ENCODE measurements at places on chromosomes 4 and X.

- DNase-seq = no peak
These were observed 178.4 kb upstream of the BMP3 start for GRCh38 chr4:80852061-80852460.

DNA sequence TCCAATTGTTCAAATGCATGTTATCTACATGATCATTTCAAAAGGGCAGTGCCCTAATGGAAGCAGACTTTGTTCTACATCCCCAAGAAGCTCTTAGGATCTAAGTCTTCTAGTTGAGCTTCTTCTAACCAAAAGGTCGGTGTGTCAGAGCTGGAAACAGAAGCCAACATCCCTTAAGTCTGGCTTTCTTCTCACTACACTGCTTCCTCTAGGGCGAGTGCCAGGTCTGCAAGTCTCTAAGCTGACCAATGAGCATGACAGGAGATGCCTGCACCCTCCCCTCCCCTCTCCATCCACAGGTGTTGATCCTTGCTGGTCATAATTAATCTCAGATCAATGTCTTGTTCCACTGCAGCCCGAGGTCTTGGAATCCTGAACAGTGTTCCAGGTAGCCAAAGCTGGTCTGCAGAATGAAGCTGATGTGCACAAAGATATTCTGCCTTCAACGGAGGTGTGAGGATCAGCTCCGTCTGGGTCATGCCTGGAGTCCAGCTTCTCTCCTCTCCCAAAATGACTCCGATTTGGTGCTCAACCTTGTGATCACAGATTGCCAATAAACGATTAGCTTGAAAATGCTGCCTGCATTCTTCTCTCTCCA lies 44.1 kb downstream of the WDR1 start:
- no peak for DNase-seq

DNA sequence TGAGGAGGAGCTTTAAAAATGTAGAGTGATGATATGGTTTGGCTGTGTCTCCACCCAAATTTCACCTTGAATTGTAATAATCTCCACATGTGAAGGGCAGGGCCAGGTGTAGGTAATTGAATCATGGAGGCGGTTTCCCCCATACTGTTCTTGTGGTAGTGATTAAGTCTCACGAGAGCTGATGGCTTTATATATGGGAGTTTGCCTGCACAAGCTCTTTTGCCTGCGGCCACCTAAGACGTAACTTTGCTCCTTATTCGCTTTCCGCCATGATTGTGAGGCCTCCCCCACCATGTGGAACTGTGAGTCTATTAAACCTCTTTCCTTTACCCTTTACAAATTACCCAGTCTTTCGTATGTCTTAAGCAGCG lies 332.0 kb downstream of the RAPGEF2 start:
- DNase-seq = no peak

DNA sequence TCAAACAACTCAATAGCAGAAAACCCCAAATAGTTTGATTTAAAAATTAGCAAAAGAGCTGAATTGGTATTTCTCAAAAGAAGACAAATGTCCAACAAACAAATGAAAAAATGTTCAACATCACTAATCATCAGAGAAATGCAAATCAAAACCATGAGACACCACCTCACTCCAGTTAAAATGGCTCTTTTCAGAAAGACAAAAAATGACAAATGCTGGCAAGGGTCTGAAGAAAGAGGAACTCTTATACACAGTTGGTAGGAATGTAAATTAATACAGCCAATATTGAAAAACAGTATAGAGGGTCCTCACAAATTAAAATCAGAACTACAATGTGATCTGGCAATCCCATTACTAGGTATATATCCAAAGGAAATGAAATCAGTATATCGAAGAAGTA lies 70.4 kb downstream of the FBXL5 start:
- no peak for DNase-seq

DNA sequence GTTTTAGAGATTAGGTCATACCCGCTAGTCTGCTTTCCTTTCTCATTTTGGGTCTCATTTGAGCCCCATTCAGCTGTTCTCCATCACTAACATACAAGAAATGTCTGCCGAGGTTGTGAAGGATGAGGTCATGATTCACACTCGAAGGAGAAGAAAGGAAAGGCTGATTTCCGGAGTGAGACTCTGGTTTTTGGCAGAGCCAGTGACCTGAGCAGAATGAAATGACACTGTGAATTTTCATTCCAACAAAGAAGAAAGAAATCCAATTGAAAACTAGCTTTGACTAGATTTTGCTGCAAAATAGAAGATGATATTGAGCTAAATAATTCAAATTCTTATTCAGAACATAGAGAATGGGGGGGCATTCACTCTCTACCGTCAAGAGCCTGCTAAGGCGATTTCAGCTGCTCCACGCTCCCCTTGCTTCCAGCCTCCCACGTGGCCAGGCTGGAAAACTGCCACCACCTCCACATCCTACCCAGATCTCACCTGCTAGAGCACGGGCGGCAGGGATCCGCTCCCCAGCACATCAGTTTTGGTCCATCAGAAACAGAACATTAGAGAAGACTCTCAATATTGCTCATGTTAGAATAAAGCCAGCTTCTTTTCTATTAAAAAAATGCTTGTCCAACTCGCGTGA lies 39.0 kb downstream of the F11 start:
- DNase-seq = no peak

DNA sequence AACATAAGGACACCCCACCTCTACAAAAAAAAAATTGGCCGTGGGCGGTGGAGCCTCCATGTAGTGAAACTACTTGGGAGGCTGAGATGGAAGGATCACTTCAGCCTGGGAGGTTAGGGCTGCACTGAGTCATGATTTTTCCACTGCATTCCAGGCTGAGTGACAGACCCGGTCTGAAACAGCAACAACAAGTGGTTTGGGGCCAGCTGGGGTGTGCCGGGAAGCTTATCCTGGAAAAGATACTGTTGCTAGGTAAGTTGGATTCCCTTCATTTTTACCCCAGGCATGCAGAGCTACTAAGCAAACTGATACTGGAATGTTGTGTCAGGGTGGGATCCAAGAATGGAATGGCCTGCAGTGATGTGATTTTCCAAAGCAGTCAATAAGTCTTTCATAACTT lies 57.0 kb downstream of the XAGE2 start:
- DNase-seq = no peak

GRCh38 chrX:31130457-31131220 lies 58.8 kb upstream of the FTHL17 start:
- no peak for DNase-seq

GRCh38 chrX:69136546-69137331 lies 28.5 kb downstream of the PJA1 start:
- DNase-seq = no peak

DNA sequence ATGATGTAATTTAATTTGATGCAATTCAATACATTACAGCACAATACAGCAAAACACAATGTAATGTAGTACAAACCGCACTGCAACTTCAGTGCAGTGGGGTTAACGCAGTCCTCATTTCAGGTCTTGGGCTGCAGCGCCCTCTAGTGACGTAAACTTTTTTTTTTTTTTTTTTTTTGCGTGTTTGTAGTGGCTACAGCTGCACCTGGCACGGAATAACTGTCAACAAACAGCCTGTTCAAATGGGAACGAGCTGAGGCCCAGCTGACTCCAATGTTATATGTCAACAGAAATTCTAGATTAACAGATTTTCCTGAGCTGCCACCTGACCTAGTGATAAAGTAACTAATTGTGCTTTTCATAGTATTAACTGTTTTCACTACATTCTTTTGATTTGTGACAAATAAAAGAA lies 33.5 kb upstream of the RASSF6 start:
- no peak for DNase-seq

DNA sequence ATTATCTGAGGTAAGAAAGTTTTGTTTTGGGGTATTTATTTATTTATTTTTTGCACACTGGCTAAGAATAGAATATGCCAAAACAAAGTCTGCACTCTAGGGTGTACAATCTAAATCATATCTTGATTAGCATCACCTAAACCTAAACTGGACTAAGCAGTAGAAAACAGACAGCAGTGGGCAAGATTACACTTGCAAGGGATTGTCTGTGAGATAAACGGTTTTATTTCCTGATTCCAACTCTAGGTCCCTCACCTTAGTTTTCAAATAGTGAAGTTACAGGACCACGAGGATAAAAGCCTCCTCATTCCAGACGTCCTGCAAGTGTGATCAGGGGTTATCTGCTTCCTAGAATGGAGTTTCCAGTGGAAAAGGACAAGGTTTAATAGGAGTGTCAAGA lies 86.1 kb downstream of the SH3RF1 start:
- DNase-seq = no peak

- DNase-seq = no peak
These were observed 58.6 kb upstream of the USP9X start for GRCh38 chrX:41026702-41027078.

- no peak for DNase-seq
These were observed 13.7 kb downstream of the CTAG1A start for GRCh38 chrX:154598656-154599055.

- DNase-seq = no peak
These were observed 9.0 kb upstream of the INTU start for GRCh38 chr4:127623797-127624083.

DNA sequence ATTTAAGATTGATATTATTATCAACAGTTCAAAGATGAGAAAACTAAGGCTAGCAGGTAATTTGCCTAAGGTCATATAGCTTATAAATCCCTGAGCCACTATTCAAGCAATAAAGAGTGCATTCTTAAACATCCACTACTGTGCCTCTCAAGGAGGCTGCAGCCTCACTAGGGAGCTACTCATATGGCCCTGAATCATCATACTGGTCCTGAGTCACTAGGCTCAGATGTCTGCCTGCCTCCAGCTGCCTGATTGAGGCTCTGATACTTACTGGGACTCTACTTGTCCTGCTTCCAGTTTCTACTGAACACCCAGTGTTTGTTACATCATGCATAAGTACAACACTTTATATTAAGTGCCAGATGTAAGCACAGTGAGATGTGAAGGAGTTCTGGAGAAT lies 110.7 kb downstream of the AASDH start:
- DNase-seq = no peak

DNA sequence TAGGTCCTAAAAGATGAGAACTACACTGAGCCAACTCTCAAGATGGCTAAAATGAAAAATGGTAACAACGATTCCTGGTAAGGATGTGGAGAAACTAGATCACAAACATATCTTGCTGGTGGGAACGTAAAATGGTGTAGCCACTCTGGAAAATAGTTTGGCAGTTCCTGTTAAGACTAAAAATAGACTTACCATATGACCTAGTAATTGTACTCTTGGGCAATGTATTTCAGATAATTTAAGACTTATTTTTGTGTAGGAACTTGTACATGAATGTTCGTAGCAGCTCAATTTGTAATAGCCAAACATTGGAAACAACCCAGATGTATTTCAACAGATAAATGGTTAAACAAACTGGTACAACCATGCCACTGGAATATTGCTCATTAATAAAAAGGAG lies 106.2 kb downstream of the HDAC8 start:
- no peak for DNase-seq

GRCh38 chrX:39755143-39756032 lies 342.4 kb downstream of the BCOR start:
- DNase-seq = peak; percentile 29

- DNase-seq = no peak
These were observed 661 bp downstream of the SPIN4 start for GRCh38 chrX:63350465-63350877.

- no peak for DNase-seq
These were observed 341.3 kb upstream of the KLF3 start for GRCh38 chr4:38322714-38323113.

GRCh38 chrX:23952984-23953907 lies 45.4 kb downstream of the CXorf58 start:
- peak; percentile 66 for DNase-seq

GRCh38 chr4:67909905-67910584 lies 26.2 kb upstream of the TMPRSS11D start:
- DNase-seq = no peak

DNA sequence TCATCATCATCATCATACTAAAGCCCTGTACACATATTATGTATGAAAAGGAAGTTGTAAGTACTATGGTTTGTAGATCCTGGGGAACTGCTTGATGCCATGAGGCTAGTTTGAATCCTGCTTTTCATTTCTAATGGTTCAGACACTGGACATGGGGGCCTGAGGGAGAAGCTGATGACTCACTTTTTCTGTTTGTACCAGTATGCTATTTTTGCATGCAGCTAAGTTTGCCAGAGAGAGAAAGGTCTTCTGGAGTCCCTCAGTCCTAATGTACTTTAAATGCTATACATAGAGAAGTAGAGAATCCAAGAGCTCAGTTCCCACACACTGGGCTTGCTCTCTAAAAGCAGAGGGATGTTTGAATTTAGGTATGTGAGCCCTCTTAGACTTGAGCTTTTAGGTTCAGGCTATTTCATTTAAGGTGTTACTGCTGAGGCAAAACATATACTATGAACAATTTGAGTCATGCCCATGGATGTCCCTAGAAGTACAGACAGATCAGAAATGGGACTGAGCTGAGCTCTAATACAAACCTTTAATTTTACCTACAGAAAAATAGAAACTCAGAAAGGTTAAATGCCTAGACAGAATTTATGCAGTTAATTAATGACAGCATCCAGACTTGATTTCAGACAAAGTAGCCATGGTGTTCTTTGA lies 17.6 kb upstream of the HS3ST1 start:
- DNase-seq = no peak

DNA sequence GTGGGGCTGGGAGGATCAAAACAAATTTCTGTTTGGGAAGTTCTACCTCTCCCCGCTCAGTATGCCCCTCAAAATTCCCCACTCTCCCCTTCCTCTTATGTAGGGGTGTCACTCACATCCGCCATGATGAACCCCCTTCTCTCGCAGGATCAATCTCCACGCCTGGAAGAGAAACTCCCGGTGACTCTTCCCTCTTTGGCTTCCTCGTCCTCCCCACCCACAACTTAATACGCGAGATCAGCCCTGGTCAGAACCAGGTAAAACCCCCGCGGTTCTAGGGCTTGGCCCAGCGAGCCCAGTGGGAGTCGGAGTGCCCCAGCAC lies 427 bp downstream of the LAMTOR3 start:
- no peak for DNase-seq

- DNase-seq = peak; percentile 34
These were observed 3.7 kb upstream of the BEX4 start for GRCh38 chrX:103211012-103211715.

GRCh38 chr4:152939621-152940020 lies 3.5 kb downstream of the FHDC1 start:
- no peak for DNase-seq

DNA sequence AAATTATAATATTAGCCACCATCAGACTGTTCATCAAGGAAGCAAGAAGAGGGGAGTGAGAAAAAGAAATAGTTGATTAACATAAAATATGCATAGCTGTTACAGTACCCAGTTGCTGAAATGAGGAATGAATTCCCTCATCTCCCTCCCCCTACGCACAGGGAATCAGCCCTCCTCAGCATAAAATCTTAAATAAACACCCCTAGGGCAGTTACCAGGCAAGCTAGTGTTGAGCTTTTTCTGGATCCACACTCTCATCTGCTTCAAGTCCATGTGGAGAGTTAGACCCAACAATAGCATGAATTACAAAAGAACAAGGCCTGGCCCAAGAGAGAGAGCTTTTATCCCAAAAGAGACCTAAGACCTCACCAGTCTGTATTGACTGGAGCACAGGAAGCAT lies 19.0 kb upstream of the SYTL4 start:
- DNase-seq = no peak

- DNase-seq = no peak
These were observed 432.4 kb upstream of the NWD2 start for GRCh38 chr4:36812149-36812548.

Data from CD4-positive, alpha-beta T cell (primary cell).